ENCODE measurements at places on chromosomes 4 and X. TPM values are rescaled to one million over a fixed set of nuclear protein-coding genes. Genes with fewer than 3 reads are reported as not detected.

Gene CXorf49
- total RNA-seq: not detected

Gene SPINK2
- total RNA-seq: not detected

Gene YIPF7
- not detected for total RNA-seq

Gene IRAK1
- total RNA-seq: 97.1 TPM

Gene COL25A1
- total RNA-seq: 0.11 TPM

Gene SSX4
- total RNA-seq: not detected

Gene GSPT2
- 8.4 TPM for total RNA-seq

Gene SMPX
- not detected for total RNA-seq

Gene RAB33B
- 11.2 TPM for total RNA-seq

Gene BST1
- total RNA-seq: 3.1 TPM

Gene F8A3
- total RNA-seq: not detected

Gene DGAT2L6
- not detected for total RNA-seq

Gene PGAM4
- total RNA-seq: 0.25 TPM

Gene ZMAT1
- total RNA-seq: 0.66 TPM

Gene ABHD18
- 6.4 TPM for total RNA-seq

Gene SAGE1
- total RNA-seq: not detected

Gene ZNF157
- total RNA-seq: 0.12 TPM

Gene RRH
- total RNA-seq: 0.22 TPM

Gene TMPRSS11A
- not detected for total RNA-seq

Gene TMEM35A
- total RNA-seq: 3.8 TPM

Gene ITM2A
- total RNA-seq: 0.55 TPM

Gene NUDT9
- 18.3 TPM for total RNA-seq

Gene SLC9A7
- total RNA-seq: 45.4 TPM

Gene EDA
- total RNA-seq: 1.1 TPM

Gene TCEAL7
- total RNA-seq: 44.3 TPM

Gene PLAC1
- 0.37 TPM for total RNA-seq

Gene PAPSS1
- 68.2 TPM for total RNA-seq

Gene ZCCHC13
- total RNA-seq: not detected

Gene MAGEB2
- total RNA-seq: not detected

Gene DCAF12L2
- 0.11 TPM for total RNA-seq

Gene CXCL10
- total RNA-seq: not detected

Gene AKAP4
- not detected for total RNA-seq

Gene SAP30
- 44.2 TPM for total RNA-seq

Gene MAML3
- 2.1 TPM for total RNA-seq

Gene GPRIN3
- total RNA-seq: 0.12 TPM

Gene CT55
- not detected for total RNA-seq

Gene TMSB15C
- 6.2 TPM for total RNA-seq

Gene HTR2C
- total RNA-seq: under 0.01 TPM

Gene CFAP299
- total RNA-seq: 1.7 TPM

Gene TLL1
- total RNA-seq: under 0.01 TPM

Measured in uterine smooth muscle cell (primary cell).